ENCODE measurements at places on chromosomes 13 and 19. TPM values are rescaled to one million over a fixed set of nuclear protein-coding genes. Genes with fewer than 3 reads are reported as not detected.

CPB2 gene
- not detected for total RNA-seq

ACTL9 gene
- not detected for total RNA-seq

CGB8 gene
- total RNA-seq = not detected

LRRC25 gene
- total RNA-seq = not detected

GRIN3B gene
- 2.0 TPM for total RNA-seq
